ENCODE measurements at places on chromosomes 6 and 20. TPM values are rescaled to one million over a fixed set of nuclear protein-coding genes. Genes with fewer than 3 reads are reported as not detected.

Gene SPATA2
- total RNA-seq: 4.1 TPM

Gene AGPAT4
- total RNA-seq: 18.7 TPM

Gene KIAA0408
- total RNA-seq: 1.2 TPM

Gene FHL5
- not detected for total RNA-seq

Measured in motor neuron (in vitro differentiated cells).